ENCODE measurements at places on chromosomes 1 and 21.
A peak's percentile ranks its signal among the peaks of the same experiment; 100 is the strongest.

GRCh38 chr1:39539252-39539790 is 37.3 kb downstream of the PABPC4 start:
- no peak for DNase-seq

DNA sequence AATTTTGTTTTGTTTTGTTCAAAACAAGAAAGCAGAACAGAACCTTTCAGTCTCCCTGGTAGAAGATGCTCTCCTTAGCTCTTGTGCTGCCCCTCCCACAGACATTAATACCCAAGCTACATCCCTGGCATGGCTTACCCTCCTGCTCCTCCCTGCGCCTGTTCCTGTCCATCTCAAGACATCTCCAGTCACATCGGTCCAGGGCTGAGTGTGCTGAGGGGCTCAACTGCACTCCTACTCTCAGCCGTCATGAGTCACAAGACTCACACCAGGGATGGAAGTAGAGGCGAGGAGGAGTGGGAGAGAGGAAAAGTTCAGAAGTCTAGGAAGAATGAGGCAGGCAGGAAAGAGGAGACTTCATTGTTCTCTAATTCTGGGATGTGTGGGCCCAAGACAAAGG is 9.2 kb upstream of the TACSTD2 start:
- no peak for DNase-seq

- DNase-seq = peak; percentile 29
These were observed 32.8 kb upstream of the IFNAR2 start for GRCh38 chr21:33196941-33197374.

DNA sequence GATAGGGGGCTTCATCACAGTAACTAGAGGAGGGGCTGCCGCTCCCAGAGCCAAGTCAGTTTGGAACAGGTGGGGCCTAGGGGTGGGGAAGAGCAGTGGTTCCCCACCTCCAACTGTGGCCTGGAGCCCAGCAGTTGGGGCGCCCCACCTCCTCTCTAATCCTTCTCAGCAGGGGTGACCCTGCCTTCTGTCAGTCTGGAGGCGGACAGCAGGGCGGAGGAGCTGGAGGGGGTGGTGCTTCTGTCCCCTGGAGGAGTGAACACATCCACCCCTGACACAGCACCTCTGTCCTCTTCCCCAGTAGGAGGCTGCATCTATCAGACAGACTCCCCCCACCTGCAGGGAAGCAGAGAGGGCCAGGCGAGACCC is 73.8 kb downstream of the MRPL37 start:
- DNase-seq = no peak
